Thymus (tissue), 14 donors: ENCODE measurements at places on chromosomes 4 and X. TPM values are rescaled to one million over a fixed set of nuclear protein-coding genes. Genes with fewer than 3 reads are reported as not detected.

The ZFYVE28 gene
- 2.8 TPM for total RNA-seq

The IBSP gene
- 0.33 TPM for total RNA-seq

The THAP9 gene
- 7.2 TPM for total RNA-seq

The DCHS2 gene
- total RNA-seq: 0.19 TPM

The STBD1 gene
- total RNA-seq: 0.33 TPM

The WDR45 gene
- total RNA-seq: 27.3 TPM

The GYPB gene
- total RNA-seq: 4.6 TPM

The RHOXF2 gene
- not detected for total RNA-seq

The CHRDL1 gene
- 3.3 TPM for total RNA-seq

The CT45A2 gene
- not detected for total RNA-seq

The PCDH19 gene
- total RNA-seq: 0.76 TPM
